ENCODE measurements at places on chromosomes 16 and 17.

- DNase-seq, result no peak
Observed at GRCh38 chr17:55057184-55057583, 88.6 kb downstream of the STXBP4 start.

DNA sequence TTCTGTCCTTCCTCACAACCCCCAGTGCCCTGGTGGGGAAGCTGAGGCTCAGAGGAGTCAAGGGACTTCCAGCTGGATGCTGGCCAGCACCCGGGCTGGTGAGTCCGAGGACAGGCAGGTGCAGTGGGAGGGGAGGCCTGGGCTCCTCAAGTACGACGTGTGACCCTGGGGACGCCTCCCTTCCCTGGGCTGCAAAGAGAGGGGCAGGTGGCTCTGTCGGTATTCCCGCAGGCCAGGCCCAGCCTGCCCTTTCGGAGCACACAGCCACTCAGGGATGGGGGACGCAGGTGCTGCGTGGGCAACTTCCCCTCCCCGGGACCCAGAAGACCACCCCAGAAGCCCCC, 33.1 kb upstream of the PVALEF start:
- no peak for DNase-seq

DNA sequence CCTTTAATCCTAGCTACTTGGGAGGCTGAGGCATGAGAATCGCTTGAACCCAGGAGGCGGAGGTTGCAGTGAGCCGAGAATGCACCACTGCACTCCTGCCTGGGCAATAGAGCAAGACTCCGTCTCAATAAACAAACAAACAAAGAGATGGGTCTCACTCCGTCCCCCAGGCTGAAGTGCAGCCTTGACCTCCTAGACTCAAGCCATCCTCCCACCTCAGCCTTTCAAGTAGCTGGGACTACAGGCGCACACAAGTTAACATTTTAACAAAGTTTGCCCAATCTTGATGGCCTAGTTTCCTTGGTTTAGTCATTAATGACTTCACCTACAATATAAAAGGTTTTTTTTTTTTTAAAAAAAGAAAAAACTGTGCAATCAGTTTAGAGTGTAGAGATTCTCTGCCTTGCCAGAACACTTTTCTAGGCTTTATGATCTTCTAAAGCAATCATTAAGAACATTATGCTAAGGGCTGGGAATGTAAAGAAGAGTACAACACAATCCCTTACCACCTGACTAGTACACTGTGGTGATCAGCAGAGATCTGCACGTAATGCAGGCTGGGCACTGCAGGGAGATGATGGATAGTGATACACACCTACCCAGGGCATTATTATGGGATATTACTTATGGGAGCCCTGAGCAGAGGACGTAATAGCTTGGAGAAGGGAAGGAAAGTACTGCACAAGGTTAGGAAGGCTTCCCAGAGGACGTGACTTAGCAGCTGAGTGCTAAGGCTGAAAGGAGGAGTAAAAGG, 6.9 kb downstream of the GOT2 start:
- DNase-seq, result no peak

DNA sequence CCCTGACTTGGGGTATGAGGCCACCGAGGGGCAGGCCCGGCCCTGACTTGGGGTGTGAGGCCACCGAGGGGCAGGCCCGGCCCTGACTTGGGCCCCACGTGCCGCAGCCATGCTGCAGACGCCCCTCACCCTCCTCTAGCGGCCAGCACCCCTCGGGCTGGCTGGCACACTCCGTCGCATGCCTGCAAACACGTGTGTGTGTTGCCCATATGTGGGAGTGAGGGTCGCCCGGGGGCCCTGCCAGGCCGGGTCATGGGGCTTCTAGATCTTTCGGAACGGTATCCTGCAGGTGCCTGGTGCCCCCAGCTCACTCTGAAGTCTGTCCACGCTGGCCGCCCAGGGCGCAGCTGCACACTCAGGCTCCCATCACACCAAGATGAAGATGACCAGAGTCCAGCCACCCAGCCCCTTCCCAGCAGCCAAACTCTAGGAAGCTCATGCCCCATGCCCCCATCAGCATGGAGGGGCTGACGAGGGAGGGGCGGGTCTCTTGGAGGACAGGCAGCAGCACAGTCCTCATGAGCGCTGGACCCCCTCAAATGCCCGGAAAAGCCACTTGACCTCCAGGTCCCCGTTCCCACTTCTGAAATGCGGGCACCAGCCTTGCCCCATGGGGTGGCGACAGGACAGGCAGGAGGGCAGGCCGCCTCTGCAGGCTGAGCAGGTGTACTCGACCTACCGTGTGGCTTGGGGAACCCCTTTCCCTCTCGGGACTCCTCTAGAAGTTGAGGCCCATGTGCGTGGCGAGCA, 33.8 kb downstream of the CTU2 start:
- no peak for DNase-seq

- no peak for DNase-seq
Observed at GRCh38 chr16:54051821-54052220, 234.8 kb downstream of the IRX3 start.

GRCh38 chr17:4658478-4659305, 17.2 kb upstream of the ALOX15 start:
- DNase-seq, result peak; percentile 28

GRCh38 chr17:4073983-4074830, 68.6 kb downstream of the ZZEF1 start:
- no peak for DNase-seq

GRCh38 chr16:6066652-6067051, 969.1 kb upstream of the EEF2KMT start:
- no peak for DNase-seq

DNA sequence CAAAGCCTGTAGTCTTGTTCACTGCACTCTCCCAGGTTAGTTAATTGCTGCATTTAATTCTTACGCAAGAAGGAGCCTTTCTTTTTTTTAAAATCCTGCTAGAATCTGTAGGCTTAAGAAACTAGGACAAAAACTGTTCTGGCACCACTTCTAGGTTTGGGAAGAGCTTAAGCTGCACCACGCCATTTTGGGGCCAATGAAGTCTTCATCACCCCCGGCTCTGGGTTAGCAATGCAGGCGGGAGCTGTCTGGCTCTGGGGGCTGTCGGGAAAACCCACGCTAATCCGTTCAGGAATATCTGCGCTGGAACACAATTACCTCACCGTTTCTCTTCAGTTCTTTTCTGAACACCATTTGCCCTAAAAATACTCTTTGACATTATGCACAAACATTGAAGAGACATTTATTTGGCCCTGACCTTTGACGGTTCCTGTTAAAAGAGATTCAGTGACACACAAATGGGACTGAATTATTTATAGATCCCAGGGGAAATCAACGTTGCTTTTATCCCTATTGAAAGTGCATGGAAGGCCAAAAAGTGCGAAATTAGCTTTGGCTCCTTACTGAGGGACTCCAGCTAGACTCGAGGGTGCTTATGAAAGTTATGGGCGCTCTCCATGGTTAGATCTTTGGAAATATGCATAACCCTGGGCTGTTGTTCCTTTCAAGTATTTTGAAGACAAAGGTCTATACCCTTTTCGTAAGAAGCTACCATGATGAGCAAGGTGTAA, 249.2 kb downstream of the HAPSTR1 start:
- DNase-seq, result no peak

GRCh38 chr16:82660075-82660645, 33.4 kb downstream of the CDH13 start:
- no peak for DNase-seq

DNA sequence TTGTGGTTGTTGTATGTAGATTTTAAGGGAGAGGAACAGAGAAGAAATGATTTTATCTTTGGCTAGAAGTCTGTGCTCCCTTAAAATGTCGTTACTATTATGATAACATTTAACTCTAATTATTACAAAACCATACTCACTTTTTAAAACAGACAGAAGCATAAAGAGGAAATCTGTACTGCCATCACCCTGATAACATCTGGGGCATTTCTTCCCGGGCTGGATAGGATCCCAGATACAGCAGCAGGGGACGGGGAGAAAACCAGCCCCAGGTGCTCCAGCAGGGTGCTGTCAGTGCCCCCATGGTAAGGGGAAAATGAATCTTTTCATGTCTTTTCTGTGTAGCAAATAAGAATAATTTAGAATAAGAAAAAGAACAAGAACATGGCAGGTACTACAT, 139.4 kb upstream of the IRX6 start:
- no peak for DNase-seq

- no peak for DNase-seq
Observed at GRCh38 chr16:30605158-30605557, 5.0 kb downstream of the ZNF689 start.

- DNase-seq, result no peak
Observed at GRCh38 chr17:34154961-34155730, 99.9 kb upstream of the CCL2 start.

DNA sequence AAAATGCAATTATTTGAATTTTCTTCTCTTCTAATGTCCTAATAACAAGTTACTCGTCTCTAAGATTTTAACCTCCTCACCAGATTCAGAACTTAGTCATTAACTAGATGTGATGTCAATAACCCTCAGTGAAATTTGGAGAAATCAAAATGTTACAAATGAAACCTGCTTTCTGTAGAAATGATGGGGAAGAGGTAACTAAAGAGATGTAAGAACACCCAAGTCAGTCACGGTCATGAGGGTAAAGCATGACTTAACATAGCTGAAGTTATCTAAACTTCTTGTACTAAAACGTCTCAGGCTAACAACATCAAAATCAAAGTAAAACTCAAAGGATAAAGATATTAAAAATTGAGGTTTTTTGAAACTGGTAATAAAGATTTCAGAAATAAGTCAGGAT, 9.7 kb downstream of the RNFT1 start:
- no peak for DNase-seq

- DNase-seq, result no peak
Observed at GRCh38 chr17:43845766-43846165, 1.2 kb upstream of the CD300LG start.

GRCh38 chr17:57747221-57748017, 2.3 kb upstream of the CCDC182 start:
- peak; percentile 34 for DNase-seq

DNA sequence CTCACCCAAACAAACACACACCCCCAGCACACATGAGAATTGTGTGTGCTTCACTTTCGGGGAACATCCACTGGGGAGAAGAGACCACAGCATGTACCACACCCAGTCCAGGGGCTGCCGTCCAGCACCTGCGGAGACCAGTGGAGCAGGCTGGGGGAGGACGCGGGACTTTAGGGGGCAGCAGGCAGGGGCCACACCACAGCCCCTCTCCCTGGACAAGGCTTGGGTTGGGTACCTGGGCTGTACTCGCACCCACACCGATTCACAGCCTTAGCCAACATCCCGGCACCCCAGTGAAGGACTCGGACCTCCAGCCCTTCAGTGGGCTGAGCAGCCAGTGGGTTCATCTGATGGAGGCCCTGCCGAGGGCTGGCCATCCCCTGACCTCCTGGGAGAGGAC, 63.3 kb downstream of the RBFOX3 start:
- no peak for DNase-seq

DNA sequence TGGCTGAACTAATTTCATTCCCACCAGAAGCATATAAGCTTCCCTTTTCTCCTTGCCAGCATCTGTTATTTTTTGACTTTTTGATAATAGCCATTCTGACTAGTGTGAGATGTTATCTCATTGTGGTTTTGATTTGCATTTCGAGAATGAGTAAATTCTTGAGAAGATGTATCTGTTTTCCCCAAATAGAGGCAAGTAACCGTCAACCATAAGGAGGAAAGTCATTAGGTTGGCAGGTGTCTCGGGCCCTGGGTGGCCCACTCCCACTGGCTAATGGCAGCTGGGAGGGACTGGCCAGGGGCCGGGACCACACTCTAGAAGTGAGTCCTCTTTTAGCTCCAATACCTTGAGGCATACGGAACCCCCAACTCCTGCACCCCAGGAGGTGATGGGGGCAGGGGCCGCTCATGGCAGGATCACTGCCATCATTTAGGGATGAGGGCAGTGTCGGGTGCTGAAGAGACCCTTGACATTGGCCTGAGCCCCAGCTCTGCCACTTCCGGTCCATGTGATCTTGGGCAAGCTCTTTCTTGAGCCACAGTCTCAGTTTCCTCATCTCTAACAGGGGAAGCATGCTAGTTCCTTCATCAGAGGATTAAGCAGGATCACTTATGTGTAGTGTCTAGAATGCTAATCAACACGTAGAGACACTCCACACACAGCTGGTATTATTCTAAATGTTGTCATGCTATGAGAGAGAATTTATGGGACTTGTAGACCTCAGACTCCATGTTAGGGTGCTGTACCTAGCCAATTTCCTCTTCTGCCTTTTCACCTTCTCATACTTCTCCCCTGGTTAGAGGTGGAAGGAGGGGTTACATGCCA, 44.3 kb downstream of the RGS9 start:
- DNase-seq, result no peak

DNA sequence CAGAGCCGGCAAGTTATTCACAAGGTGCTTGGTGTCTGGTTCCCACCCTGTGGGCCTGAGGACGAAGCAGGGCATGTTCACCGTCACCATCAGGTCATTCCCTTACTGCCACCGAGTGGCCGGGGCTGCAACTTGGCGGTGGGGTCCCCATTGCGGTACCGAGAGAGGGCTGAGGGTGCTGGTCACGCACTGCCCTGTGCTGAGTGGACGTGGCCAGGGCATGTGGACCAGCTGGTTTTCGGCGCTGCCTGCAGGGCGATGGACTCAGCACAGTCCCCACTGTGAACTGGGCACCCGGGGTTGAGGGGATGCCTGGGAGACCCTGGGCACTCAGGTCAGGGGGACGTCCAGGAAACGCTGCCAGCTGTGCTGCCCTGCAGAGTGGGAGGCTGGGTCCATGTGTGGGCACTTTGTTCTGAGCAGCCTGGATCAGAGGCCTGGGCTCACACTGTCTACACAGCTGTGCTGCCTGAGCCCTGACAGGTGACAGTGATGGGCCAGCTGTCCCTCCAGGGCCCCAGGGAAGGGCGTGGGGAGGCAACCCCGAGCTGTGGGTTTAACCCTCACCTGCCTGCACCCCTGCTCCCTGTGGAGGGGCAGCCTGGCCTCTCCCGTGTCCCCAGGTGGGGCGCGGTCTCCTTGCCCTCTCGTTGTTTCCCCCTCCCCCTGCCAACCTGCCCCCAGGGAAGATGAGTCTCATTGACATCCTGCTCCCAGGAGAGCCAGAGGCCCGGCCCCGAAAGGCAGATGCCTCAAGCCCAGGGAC, 39.3 kb upstream of the GNG13 start:
- no peak for DNase-seq

DNA sequence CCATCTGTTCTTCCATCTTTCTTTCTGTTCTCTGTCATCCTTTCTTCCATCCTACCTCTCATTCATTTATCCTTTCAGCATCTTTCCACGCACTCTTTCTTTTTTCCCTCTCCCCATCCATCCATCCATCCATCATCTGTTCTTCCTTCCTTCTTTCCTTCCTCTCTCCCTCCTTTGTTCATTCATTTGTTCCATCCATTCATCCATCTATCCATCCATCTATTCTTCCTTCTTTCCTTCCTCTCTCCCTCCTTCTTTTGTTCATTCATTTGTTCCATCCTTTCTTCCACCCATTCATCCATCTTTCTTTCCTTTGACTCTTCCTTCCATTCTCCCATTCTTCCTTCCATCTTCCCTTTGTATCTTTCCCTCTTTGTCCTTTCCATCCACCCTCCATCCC, 39.2 kb downstream of the ARHGAP23 start:
- DNase-seq, result no peak

- no peak for DNase-seq
Observed at GRCh38 chr16:81842564-81843242, 63.6 kb downstream of the PLCG2 start.

Data from activated CD8-positive, alpha-beta memory T cell treated with anti-CD3 and anti-CD28 coated beads, Interleukin-2, amount 50 U/mL, for 4 hours (primary cell).